ENCODE measurements at places on chromosomes 6 and 20. TPM values are rescaled to one million over a fixed set of nuclear protein-coding genes. Genes with fewer than 3 reads are reported as not detected.

DNA sequence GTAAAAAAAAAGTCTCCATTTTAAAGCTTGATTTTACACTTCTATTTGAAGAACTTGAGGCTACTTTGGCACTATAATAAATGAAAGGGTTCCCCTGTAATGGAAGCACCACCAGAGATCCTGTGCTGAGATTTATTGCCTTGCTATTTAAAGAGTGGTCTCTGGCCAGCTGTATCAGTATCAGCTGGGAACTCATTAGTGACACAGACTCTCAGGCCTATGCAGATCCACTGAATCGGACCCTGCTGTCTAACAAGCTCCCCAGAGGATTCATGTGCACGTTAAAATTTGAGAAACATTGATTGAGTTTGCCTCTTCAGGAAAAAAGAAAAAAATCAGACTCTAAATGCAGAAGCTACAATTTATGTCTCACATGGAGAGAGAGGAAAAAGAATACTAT lies 299.9 kb upstream of the BMP2 start:
- H3K4me1 ChIP-seq: no peaks in the 10 kb centered on the region
- H3K27me3 ChIP-seq: 0 out of 2 replicates have a peak, but pooled peaks cover 3% of the 10 kb centered on the region
- no peak overlapping the region for H3K27ac ChIP-seq
- no peaks in the 10 kb centered on the region for H3K36me3 ChIP-seq

DNA sequence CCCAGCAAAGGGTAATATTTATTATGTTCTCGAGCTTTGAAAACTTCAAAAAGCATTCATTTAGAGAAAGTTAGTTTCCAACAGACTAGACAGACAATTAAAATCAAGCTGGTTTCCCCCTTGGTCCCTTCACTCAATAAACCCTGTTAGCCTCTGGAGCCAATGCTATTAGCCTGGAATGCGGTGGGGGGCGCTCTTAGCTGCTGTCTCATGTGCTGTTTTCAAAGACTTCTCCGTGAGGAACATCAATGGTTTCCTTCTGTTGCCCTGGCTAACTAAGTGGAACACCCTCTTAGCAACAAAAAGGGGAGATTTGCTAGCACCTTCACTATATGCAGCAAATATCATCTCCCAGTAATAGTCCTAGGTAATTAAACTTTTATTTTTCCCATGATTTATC lies 86.4 kb downstream of the LY86 start:
- H3K27ac ChIP-seq: no peak overlapping the region
- DNase-seq: peak; percentile 50
- no peaks in the 10 kb centered on the region for H3K36me3 ChIP-seq
- H3K27me3 ChIP-seq: no peaks in the 10 kb centered on the region
- H3K4me1 ChIP-seq: no peaks in the 10 kb centered on the region

- no peak for DNase-seq
- H3K27me3 ChIP-seq: no peaks in the 10 kb centered on the region
- H3K36me3 ChIP-seq: no peaks in the 10 kb centered on the region
- H3K27ac ChIP-seq: no peak overlapping the region
Measured at GRCh38 chr20:18254615-18255014, 33.7 kb upstream of the ZNF133 start.

DNA sequence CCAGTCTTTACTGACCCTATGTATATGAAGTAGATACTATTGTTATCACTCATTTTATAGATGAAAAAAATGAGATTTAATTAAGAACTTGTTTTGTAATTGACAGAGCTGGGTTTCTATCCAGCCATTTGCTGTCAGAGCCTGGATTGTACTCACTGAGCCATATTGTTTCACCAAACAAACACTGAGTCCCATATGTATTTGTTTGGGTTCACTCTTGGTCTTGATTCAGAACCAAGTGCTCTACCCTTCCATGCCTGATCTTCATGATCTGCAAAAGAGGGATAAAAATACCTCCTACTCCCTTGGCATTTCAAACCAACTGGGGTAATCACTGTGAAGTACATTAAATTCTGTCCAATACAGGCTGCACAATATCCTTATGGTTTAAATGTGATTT lies 52.4 kb downstream of the OPN5 start:
- H3K27ac ChIP-seq: no peak overlapping the region
- no peaks in the 10 kb centered on the region for H3K27me3 ChIP-seq
- no peak for DNase-seq
- no peak overlapping the region for H3K4me3 ChIP-seq
- H3K4me1 ChIP-seq: no peaks in the 10 kb centered on the region

GRCh38 chr20:32970115-32970972 lies 33.9 kb downstream of the SUN5 start:
- no peaks in the 10 kb centered on the region for H3K4me1 ChIP-seq
- no peak overlapping the region for H3K27ac ChIP-seq
- no peak for DNase-seq
- no peak overlapping the region for H3K4me3 ChIP-seq

DNA sequence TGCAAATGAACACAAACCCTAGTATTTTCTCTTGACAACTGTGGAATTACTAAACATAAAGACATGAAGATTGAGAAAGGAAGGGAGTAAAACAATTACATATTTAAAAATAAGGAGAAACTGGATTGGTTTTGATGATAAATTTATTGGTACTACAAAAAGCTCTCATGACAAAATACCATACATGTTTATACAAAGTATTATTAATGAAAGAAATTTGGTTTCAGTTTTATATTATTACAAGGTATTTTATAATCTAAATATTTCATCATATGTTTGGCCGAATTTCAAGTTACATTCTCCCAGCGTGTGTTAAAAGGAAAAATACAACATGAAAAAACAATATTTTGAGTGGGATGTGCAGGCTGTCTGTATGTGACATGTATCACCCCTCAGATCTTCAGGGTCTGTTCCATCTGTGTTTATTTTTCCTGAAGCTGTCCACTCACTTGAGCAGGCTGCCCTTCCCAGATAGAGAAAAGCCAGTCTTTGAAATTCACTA lies 568.4 kb downstream of the NKAIN2 start:
- H3K4me1 ChIP-seq: no peaks in the 10 kb centered on the region
- no peaks in the 10 kb centered on the region for H3K36me3 ChIP-seq
- no peak overlapping the region for H3K27ac ChIP-seq
- H3K4me3 ChIP-seq: no peak overlapping the region
- no peak for DNase-seq

DNA sequence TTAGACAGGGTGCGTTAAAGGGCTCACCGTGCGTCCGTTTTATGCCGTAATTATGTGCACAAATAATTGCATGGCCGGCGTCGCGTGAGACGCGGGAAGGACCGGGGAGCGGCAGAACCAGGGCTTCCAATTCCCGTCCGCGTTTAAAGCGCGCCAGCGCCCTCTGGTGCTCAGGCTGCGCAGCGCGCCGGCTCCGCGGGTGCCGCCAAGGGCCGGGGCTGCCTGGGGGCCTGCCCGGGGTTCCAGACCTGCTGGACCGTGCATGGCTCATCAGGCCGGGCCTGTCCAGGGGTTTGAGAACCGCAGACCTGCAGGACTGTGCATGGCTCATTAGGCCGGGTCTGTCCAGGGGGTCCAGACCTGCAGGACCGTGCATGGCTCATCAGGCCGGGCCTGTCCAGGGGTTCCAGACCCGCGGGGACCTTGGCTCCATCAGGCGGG lies 369.0 kb downstream of the THBS2 start:
- no peaks in the 10 kb centered on the region for H3K4me1 ChIP-seq
- H3K27ac ChIP-seq: no peak overlapping the region
- peaks cover 43% of the 10 kb centered on the region for H3K27me3 ChIP-seq
- H3K4me3 ChIP-seq: peak overlapping the region; percentile 60

DNA sequence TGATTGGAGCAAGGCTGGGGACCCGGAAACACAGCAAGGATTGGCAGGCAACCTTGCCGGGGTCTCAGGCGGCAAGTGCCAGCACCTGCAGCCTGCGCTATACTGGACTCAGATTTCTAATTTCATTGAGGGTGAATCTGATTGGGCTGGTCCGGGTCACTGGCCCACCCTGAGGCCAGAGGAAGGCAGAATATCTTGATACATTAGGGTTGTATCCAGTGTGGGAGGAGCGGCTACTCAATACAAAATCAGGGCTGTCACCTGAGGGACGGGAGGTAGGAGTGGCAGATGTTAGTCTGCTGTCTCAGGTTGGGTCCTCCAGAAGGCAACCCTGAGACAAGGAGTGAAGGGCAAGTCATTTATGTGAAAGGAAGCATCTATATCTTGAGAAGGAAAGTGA lies 40.7 kb downstream of the BFSP1 start:
- H3K36me3 ChIP-seq: no peaks in the 10 kb centered on the region
- no peaks in the 10 kb centered on the region for H3K4me1 ChIP-seq
- no peak overlapping the region for H3K4me3 ChIP-seq
- H3K27me3 ChIP-seq: peaks cover 18% of the 10 kb centered on the region
- H3K27ac ChIP-seq: no peak overlapping the region

- H3K4me3 ChIP-seq: no peak overlapping the region
- H3K4me1 ChIP-seq: no peaks in the 10 kb centered on the region
- H3K36me3 ChIP-seq: no peaks in the 10 kb centered on the region
- no peaks in the 10 kb centered on the region for H3K27me3 ChIP-seq
Measured at GRCh38 chr6:170076466-170077165, 214.3 kb downstream of the DLL1 start.

- DNase-seq: peak; percentile 60
- H3K27ac ChIP-seq: peak overlapping the region; percentile 35
- H3K4me3 ChIP-seq: no peak overlapping the region
- peaks cover 93% of the 10 kb centered on the region for H3K36me3 ChIP-seq
Measured at GRCh38 chr6:75147512-75147911, 58.3 kb downstream of the COL12A1 start.

DNA sequence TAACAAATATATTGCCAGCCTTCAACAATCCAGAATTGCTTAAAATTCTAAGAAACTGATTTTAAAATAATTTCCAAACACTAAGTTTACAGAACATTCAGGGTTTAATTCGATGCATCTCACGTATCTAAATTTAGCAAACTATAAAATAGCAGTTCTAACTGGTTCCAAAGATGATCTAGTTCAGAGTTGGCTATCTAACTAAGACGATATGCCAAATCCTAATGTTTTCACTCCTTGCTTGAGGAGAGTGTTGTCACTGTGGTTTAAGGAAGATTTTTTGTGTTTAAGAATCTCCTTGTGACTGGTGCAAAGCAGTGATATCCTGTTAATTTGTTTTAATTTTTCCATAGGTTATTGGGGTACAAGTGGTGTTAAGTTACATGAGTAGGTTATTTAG lies 311.5 kb upstream of the ID4 start:
- H3K4me3 ChIP-seq: no peak overlapping the region
- no peaks in the 10 kb centered on the region for H3K36me3 ChIP-seq
- no peak overlapping the region for H3K27ac ChIP-seq
- no peak for DNase-seq
- no peaks in the 10 kb centered on the region for H3K27me3 ChIP-seq

GRCh38 chr6:136658711-136659110 lies 108.5 kb upstream of the MAP7 start:
- H3K36me3 ChIP-seq: no peaks in the 10 kb centered on the region
- no peaks in the 10 kb centered on the region for H3K4me1 ChIP-seq
- no peak for DNase-seq
- H3K4me3 ChIP-seq: no peak overlapping the region
- H3K27ac ChIP-seq: no peak overlapping the region

GRCh38 chr6:155542036-155542435 lies 86.4 kb upstream of the NOX3 start:
- H3K36me3 ChIP-seq: no peaks in the 10 kb centered on the region
- no peaks in the 10 kb centered on the region for H3K4me1 ChIP-seq
- no peak overlapping the region for H3K4me3 ChIP-seq
- DNase-seq: no peak
- no peak overlapping the region for H3K27ac ChIP-seq

- no peak overlapping the region for H3K4me3 ChIP-seq
- H3K4me1 ChIP-seq: peaks cover 12% of the 10 kb centered on the region
- no peaks in the 10 kb centered on the region for H3K36me3 ChIP-seq
Measured at GRCh38 chr20:20448881-20449280, 81.0 kb downstream of the INSM1 start.

GRCh38 chr6:134622382-134623173 lies 304.7 kb upstream of the SGK1 start:
- H3K27me3 ChIP-seq: no peaks in the 10 kb centered on the region
- H3K27ac ChIP-seq: no peak overlapping the region
- peak; percentile 23 for DNase-seq
- no peaks in the 10 kb centered on the region for H3K36me3 ChIP-seq
- H3K4me1 ChIP-seq: peaks cover 12% of the 10 kb centered on the region

DNA sequence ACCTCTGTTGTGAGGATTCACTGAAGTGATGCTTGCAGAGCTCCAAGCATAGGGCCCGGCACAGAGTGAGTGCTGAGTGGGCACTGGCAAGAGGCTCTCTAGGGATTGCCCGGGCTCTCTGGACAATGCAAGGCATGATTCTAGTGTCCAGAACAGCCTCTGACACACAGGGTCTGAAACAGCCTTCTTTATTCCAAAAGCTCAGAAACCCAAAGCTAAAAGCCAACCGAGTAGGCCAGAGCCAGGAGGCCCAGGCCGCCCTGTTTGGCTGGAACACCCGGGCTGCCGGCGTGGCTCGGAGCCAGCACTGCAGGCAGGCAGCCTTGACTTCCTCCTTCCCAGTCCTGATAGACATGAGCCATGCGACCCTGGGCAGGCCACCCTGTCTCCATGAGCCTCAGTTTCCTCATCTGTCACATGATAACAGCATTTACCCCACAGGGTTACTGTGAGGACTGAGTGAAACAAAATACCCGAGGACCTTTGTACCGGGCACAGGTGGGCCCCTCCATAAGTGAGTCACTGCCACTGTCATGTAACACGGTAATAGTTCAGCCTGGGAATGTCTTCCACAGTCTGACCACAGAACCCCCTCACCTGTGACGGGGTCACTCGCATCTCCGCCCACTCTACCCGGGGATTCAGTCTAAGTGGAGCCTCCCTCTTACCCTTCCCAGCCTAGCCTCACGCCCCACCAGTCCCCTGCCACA lies 51.5 kb downstream of the PTPRT start:
- no peak for DNase-seq
- H3K27ac ChIP-seq: no peak overlapping the region
- no peaks in the 10 kb centered on the region for H3K4me1 ChIP-seq
- no peak overlapping the region for H3K4me3 ChIP-seq
- H3K27me3 ChIP-seq: no peaks in the 10 kb centered on the region

DNA sequence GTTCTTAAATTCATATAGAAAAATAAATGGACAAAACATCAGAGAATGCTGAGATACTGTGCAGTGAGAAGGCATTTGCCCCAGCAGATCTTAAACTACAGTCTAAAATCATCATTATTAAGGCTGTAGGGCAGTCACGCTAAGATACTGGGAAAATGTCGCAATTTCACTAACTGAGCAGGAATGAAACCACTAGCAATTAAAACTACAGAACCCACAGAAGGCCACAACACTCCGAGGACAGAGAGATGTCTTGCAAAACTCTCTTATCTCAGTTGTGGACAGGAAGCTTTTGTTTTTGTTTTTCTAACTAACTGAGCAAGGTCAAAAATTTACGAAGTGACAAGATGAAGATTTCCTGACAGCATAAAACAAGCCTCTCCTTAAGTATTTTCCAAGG lies 18.2 kb downstream of the GNAS-AS1 start:
- H3K27me3 ChIP-seq: peaks cover 45% of the 10 kb centered on the region
- H3K4me1 ChIP-seq: no peaks in the 10 kb centered on the region
- no peak overlapping the region for H3K4me3 ChIP-seq
- no peak for DNase-seq
- H3K36me3 ChIP-seq: no peaks in the 10 kb centered on the region

Gene BPI
- not detected for total RNA-seq

Gene ZNF391
- total RNA-seq: 4.7 TPM

Gene KCNS1
- total RNA-seq: 0.11 TPM

Gene TEAD3
- total RNA-seq: 12.0 TPM

Gene MYH7B
- total RNA-seq: 0.11 TPM
